ENCODE measurements at places on chromosomes 7 and 10. TPM values are rescaled to one million over a fixed set of nuclear protein-coding genes. Genes with fewer than 3 reads are reported as not detected.

The GHRHR gene
- not detected for total RNA-seq

The LIPK gene
- 3.3 TPM for total RNA-seq

The FAM25A gene
- 353 TPM for total RNA-seq

The CTTNBP2 gene
- 8.5 TPM for total RNA-seq

The PTPRE gene
- total RNA-seq, result 23.8 TPM

GRCh38 chr7:148382596-148382995 is 208.0 kb upstream of the C7orf33 start:
- H3K4me1 ChIP-seq, result no peaks in the 10 kb centered on the region
- no peaks in the 10 kb centered on the region for H3K36me3 ChIP-seq
- H3K27ac ChIP-seq, result no peak overlapping the region
- no peak for DNase-seq
- H3K27me3 ChIP-seq, result no peaks in the 10 kb centered on the region

GRCh38 chr10:59018977-59019376 is 157.5 kb upstream of the PHYHIPL start:
- no peak overlapping the region for H3K4me3 ChIP-seq
- DNase-seq, result no peak
- H3K27me3 ChIP-seq, result no peaks in the 10 kb centered on the region

- H3K27ac ChIP-seq, result no peak overlapping the region
- H3K27me3 ChIP-seq, result no peaks in the 10 kb centered on the region
- DNase-seq, result no peak
- no peaks in the 10 kb centered on the region for H3K4me1 ChIP-seq
These were observed 888.4 kb upstream of the PHF14 start for GRCh38 chr7:10085231-10085630.

GRCh38 chr10:17795083-17795482 is 14.1 kb upstream of the MRC1 start:
- no peaks in the 10 kb centered on the region for H3K36me3 ChIP-seq
- H3K4me1 ChIP-seq, result no peaks in the 10 kb centered on the region
- no peak for DNase-seq
- no peaks in the 10 kb centered on the region for H3K27me3 ChIP-seq
- no peak overlapping the region for H3K27ac ChIP-seq

DNA sequence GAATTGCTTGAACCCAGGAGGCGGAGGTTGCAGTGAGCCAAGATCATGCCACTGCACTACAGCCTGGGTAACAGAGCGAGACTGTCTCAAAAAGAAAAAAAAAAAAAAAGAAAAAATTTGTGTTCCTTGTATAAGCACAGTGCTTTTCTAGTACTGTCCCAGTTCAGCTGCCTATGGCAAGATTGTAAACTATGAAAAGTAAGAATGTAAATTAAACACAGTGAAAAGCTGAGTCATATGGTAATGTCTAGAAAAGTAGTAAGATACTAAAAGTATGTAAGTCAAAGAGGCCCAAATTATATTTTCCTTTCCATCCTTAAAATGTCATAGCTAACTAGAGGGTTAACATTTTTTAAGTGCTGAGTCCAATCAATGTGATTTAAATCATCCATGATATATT is 42.8 kb downstream of the RBM20 start:
- H3K4me3 ChIP-seq, result no peak overlapping the region
- no peak for DNase-seq
- no peaks in the 10 kb centered on the region for H3K36me3 ChIP-seq

- H3K4me3 ChIP-seq, result no peak overlapping the region
- no peak overlapping the region for H3K27ac ChIP-seq
- DNase-seq, result no peak
These were observed 545.7 kb downstream of the GATA3 start for GRCh38 chr10:8600192-8600591.

- H3K27me3 ChIP-seq, result no peaks in the 10 kb centered on the region
- no peak overlapping the region for H3K27ac ChIP-seq
- no peak for DNase-seq
- H3K4me1 ChIP-seq, result no peaks in the 10 kb centered on the region
These were observed 147.8 kb downstream of the ARHGAP22 start for GRCh38 chr10:48456808-48457761.

GRCh38 chr7:108568801-108569380 is 615 bp downstream of the THAP5 start:
- peaks cover 12% of the 10 kb centered on the region for H3K4me1 ChIP-seq
- no peaks in the 10 kb centered on the region for H3K27me3 ChIP-seq
- no peak for DNase-seq
- no peaks in the 10 kb centered on the region for H3K36me3 ChIP-seq
- peak overlapping the region; percentile 95 for H3K27ac ChIP-seq

- H3K27ac ChIP-seq, result no peak overlapping the region
- no peaks in the 10 kb centered on the region for H3K27me3 ChIP-seq
- no peaks in the 10 kb centered on the region for H3K36me3 ChIP-seq
- H3K4me3 ChIP-seq, result no peak overlapping the region
These were observed 525.9 kb downstream of the TYW1 start for GRCh38 chr7:67522504-67522903.

DNA sequence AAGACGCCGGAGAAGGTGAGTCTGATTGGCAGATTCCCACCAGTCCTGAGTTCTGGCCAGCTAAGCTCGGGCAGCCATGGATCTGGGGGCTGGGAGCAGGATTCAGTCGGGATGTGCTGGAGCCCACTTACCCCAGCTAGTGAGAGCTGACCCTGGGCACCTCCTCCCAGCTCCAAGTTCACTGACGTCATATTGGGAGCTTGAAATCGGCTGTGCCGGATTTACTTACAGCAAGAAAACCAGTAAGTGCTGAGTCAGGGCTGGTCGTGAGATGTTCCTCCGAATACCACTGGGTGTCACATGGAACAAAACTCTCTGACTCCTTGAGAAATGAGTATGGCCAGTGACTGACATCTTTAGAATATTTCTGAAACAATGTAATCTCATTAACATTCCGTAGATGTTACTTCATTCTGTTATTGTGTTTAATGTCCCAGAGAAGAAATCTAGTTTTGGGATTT is 621.2 kb downstream of the SDK1 start:
- H3K27me3 ChIP-seq, result no peaks in the 10 kb centered on the region
- no peaks in the 10 kb centered on the region for H3K4me1 ChIP-seq
- no peak overlapping the region for H3K4me3 ChIP-seq

GRCh38 chr10:47340608-47341170 is 7.5 kb upstream of the RBP3 start:
- no peak for DNase-seq
- H3K27ac ChIP-seq, result no peak overlapping the region
- no peaks in the 10 kb centered on the region for H3K27me3 ChIP-seq
- no peak overlapping the region for H3K4me3 ChIP-seq

DNA sequence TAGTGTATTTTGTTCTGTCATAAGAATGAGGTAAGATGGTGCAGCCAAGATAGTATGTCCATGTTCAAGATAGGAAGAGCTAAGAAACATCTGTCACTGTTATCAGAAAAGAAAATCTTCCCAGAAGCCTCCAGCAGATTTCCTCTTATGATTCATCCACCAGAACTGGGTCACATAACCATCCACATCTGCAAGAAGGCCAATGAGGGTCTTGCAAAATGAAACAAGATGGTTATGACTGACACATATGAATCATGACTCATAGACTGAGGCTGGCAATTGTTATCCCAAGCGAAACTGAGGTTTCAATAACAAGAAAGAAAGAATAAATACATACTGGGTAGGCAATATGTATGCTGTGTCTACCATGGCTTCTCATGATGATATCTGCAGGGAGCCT is 30.3 kb downstream of the CCNJ start:
- DNase-seq, result no peak
- H3K36me3 ChIP-seq, result no peaks in the 10 kb centered on the region
- H3K4me1 ChIP-seq, result no peaks in the 10 kb centered on the region
- H3K27me3 ChIP-seq, result no peaks in the 10 kb centered on the region
- no peak overlapping the region for H3K4me3 ChIP-seq

DNA sequence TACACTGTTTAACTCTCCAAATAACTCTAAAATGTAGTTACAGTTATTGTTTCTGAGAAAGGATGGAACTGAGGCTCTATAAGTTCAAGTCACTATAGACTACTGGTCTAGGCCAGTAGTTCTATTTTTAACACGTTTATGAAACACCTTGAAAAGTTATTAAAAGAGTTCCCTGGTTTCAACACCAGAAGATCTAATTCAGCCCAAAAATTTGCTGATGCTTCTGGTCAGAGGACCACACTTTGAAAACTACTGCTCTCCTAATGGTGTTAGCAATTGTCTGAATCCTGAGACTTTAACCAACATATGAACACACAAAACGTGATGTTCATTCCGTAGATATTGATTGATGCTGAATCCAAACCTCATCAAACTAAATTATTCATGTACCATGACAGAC is 658.6 kb upstream of the STEAP1 start:
- no peak overlapping the region for H3K4me3 ChIP-seq
- H3K27ac ChIP-seq, result no peak overlapping the region
- no peak for DNase-seq
- H3K36me3 ChIP-seq, result no peaks in the 10 kb centered on the region
- H3K27me3 ChIP-seq, result no peaks in the 10 kb centered on the region
- H3K4me1 ChIP-seq, result no peaks in the 10 kb centered on the region

- peaks cover 79% of the 10 kb centered on the region for H3K4me1 ChIP-seq
- no peak overlapping the region for H3K4me3 ChIP-seq
- H3K36me3 ChIP-seq, result no peaks in the 10 kb centered on the region
- no peak for DNase-seq
- peak overlapping the region; percentile 67 for H3K27ac ChIP-seq
These were observed 20.1 kb downstream of the CHST3 start for GRCh38 chr10:71984126-71984808.

DNA sequence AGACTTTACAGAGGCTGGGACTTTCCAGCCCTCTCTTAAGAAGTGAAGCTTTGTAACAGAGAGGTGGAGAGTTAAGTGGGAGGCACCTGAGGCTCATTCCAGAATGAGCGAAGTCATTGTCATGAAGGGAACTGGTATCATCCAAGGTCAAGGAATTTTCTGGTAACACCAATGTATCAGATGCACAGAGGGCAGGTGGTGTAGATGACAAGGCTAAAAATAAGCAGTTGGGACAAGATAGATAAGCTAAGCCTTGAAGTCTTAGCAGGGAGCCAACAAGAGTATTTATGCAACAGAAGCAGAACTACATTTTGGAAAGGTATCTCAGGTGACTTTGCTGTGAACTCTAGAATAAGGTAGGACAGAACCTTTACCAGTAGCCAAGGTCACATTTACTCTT is 257.0 kb upstream of the AUTS2 start:
- no peaks in the 10 kb centered on the region for H3K36me3 ChIP-seq
- H3K4me3 ChIP-seq, result no peak overlapping the region
- DNase-seq, result no peak
- H3K27ac ChIP-seq, result no peak overlapping the region

- no peaks in the 10 kb centered on the region for H3K36me3 ChIP-seq
- H3K4me1 ChIP-seq, result peaks cover 41% of the 10 kb centered on the region
- no peak for DNase-seq
- no peaks in the 10 kb centered on the region for H3K27me3 ChIP-seq
- no peak overlapping the region for H3K4me3 ChIP-seq
These were observed 276.9 kb upstream of the KLF14 start for GRCh38 chr7:131010717-131011431.

DNA sequence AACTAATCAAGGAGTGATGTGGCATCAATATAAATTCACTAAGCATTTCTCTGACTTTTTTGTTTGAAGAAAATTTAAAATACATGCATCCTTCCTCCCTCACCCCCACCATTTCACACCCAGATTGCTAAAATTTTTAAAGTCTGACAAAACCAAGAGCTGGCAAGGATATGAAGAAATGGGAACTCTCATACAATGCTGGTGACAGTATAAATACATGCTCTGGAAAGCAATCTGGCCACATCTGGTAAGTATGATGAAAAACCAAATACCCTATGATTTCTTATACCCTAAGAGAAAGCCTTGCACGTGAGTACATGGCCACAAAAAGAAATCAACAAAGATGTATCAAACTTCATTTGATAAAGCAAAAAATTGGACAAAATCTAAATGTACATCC is 31.2 kb downstream of the P4HA1 start:
- DNase-seq, result no peak
- H3K36me3 ChIP-seq, result no peaks in the 10 kb centered on the region
- H3K27ac ChIP-seq, result no peak overlapping the region
- no peaks in the 10 kb centered on the region for H3K27me3 ChIP-seq
- no peaks in the 10 kb centered on the region for H3K4me1 ChIP-seq

- H3K36me3 ChIP-seq, result no peaks in the 10 kb centered on the region
- DNase-seq, result no peak
- H3K4me1 ChIP-seq, result no peaks in the 10 kb centered on the region
- no peak overlapping the region for H3K27ac ChIP-seq
- no peaks in the 10 kb centered on the region for H3K27me3 ChIP-seq
These were observed 141.8 kb upstream of the FGFR2 start for GRCh38 chr10:121740069-121740468.

DNA sequence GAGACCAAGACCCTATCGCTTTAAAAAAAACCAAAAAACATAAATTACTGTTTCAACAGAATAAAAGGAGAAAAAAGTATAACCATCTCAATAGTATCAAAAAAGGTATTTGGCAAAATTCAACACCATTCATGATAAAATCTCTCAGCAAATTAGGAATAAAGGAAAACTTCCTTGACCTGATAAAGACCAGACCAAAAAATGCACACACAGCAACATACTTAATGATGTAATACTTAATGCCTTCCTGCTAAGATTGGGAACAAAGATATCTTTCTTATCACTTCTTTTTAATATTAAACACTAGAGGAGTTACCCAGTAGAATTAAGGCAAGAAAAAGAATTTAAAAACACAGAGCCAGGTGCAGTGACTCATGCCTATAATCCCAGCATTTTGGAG is 79.3 kb downstream of the CNOT4 start:
- DNase-seq, result no peak
- no peaks in the 10 kb centered on the region for H3K27me3 ChIP-seq
- no peaks in the 10 kb centered on the region for H3K36me3 ChIP-seq
- no peak overlapping the region for H3K4me3 ChIP-seq
- no peaks in the 10 kb centered on the region for H3K4me1 ChIP-seq
- no peak overlapping the region for H3K27ac ChIP-seq

Measured in esophagus squamous epithelium (tissue), 5 donors.